Activated naive CD4-positive, alpha-beta T cell (primary cell): ENCODE measurements at places on chromosomes 6 and 20.

DNA sequence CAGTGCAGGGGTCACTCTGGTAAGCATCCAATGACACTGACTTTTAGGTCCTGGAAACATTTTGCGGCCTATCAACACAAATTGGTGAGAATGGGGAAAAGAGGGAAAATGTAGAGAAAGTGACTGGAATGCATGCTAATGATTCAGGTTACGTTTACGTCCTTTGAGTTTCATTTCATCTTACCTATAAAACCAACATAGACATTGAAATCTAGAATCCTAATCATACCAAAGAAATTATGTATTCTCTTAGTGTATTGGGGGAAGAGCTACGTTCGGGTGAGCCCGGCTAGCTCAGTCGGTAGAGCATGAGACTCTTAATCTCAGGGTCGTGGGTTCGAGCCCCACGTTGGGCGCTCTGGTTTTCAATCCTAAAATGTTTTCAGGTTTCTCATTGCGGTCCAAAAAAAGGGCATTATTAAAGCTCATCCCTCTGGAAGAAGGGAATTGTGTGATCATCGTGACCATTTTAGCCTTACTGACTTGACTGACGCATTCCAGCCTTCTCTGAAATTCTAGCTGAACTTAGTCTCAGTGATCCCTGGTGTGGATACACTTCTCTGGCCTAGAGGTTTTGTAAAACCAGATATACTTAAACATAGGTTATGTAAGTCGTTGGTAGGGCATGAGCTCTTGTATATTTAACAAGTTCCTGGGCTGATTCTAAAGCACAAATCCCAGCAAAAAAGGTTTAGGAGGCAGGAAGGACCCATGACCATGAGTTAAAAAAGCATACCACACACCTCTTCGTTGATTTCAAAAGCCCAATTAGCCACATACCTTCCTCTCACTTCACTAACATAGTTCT, 18.3 kb downstream of the HMGN4 start:
- no peak for DNase-seq

- DNase-seq = no peak
Measured at GRCh38 chr20:62999580-62999979, 7.2 kb downstream of the BHLHE23 start.

GRCh38 chr6:39465539-39465938, 143.0 kb upstream of the KCNK16 start:
- no peak for DNase-seq

DNA sequence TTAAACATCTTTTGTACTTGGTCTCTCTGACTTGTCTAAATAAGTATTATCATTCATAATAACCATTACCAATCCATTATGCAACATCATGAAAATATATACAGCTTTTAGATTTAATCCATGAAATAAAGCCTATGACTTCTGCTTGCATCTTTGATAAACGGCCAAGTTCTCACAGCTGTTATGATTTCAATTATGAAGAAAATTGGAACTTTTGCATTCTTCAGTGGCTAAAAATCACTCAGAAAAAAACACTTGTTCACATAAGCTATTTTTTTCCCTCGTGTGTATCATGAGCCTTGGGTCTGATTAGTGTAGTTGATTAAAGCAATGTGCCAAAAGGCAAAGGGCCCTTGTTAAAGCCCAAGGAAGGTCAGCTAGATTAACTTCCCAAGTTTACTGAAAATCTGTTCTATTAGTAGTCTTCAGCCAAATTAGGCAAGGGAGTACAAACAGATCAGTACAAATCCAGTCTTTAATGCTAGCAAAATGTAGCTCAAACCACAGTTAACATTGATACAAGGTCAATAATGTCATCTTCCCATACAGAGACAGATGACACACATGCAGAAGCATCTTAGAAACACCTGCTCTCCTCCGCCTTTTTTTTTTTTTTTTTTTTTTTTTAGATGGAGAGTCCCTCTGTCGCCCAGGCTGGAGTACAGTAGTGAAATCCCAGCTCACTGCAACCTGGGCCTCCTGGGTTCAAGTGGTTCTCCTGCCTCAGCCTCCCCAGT, 69.9 kb downstream of the SGK1 start:
- no peak for DNase-seq

GRCh38 chr20:43508106-43508505, 609 bp downstream of the L3MBTL1 start:
- no peak for DNase-seq

GRCh38 chr6:44829836-44830235, 442.3 kb downstream of the CDC5L start:
- DNase-seq = no peak

DNA sequence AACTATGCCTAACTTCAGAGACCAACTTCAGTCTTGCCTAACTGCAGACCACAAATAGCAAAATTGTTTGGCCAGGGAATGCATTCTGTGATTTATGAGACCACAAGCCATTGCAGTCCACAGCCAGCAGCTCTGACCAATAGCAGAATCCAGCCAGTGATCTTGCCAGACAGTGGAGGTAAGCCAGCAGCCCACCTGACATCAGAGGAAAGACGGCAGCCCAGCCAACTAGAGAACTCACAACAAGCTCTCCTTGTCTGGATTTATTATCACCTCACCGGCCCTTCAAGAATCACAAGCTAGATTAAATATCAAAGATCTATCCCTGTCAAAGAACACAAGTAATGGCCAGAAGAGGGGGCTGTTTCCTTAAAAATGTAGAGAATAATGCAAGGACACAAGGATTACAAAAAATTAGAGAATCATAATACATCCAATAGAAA, 66.5 kb upstream of the SLC35F1 start:
- no peak for DNase-seq
